NCI-H187 (cell line): ENCODE measurements at places on chromosomes 3 and 15.

DNA sequence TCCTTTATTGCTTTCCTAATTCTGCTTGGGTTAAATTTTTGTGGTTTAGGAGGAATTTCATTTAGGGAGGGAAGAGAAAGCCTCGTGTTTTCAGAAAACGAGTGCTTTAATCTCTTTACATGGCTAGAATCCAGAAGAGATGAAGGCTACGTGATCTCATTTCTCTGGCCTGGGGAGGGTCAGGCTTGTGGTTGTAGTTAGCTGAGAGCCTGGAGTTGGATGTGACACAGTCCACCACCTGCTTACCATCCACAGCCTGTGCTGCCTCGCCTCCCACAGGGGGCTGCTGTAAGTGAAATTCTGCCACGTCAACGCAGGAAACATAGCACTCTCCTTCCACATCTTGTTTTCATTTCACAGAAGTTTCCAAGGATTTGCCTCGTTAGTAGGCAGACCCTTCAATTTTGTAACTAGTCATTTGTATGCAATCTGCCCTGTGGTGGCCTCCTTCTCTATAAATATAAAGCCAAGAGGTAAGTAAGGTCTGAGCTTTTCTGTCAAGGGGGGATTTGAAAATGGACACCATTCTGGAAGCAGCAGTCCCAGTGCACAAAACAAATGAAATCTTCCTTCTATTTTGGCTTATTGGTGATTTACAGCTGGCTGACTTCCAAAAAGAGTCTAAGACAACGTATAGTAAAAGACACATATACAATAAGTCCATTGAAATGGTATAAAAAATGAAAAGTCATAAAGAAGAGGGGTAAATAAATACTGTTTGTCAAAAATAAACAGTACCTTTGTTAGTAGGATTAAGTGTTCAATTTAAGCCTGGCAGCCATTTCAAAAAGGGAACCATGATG lies 3.4 kb downstream of the GXYLT2 start:
- DNase-seq, result no peak

- no peak for DNase-seq
These were observed 140.0 kb upstream of the BHLHE40 start for GRCh38 chr3:4839278-4839677.

DNA sequence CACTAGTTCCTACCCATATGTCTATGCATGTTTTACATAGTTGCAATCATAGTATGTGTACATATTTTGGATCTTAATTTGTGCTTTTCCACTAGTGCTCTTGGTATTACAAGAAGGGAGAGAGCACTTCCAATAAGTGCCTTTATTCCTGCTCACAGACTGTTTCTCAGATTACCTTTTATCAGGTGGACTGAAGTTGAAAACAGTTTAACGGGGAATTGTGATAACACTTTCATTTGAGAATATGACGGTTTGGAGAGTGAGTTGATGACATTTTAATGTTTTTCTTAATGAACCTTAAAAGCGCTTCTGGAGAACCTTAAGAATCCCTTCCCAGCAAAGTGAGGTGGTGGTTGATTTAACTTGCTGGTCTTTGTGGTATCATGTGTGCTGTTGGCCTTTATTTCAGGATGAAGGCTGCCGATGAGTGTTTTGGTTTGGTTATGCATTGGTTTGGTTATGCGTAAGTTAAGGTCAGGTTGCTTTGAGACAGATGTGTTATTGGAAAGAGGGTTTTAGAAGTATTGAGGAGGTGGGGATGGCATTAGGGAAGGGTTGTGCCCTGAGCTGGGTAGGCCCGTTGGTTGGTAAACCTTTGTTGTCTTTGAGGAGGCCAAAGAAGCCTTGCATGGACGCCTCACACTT lies 2.8 kb downstream of the EDEM1 start:
- peak; percentile 2 for DNase-seq

DNA sequence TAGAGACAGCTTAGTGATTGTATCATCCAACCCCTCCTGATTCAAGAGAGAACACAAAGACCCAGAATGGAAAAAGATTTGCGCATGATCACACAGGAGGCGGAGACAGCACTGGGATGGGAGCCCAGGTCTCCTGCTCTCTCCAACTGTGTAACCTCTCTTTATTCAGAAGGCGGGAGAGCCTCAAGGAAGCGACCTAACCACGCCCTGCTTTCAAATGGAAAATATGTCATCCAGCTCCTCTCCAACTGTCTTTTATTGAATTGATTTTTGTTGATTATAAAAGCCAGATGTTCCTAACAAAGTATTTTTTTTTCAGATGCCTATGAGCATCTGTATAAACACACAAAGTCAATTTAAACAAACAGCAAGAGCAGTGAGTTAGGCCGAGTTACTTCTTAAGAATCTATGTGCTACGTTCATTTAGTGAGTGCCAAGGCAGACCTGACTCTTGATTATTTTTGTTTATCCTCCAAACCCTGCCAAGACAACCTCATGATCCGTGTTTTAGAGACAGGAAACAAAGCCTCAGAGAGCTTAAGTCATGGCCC lies 74.5 kb downstream of the BFSP2 start:
- peak; percentile 77 for DNase-seq
